AG04450 (cell line): ENCODE measurements at places on chromosomes 2 and 18. TPM values are rescaled to one million over a fixed set of nuclear protein-coding genes. Genes with fewer than 3 reads are reported as not detected.

The METTL5 gene
- polyA plus RNA-seq, result 34.3 and 45.0 TPM in 2 replicates

The RFTN2 gene
- polyA plus RNA-seq, result 5.2 and 5.7 TPM in 2 replicates

The TYMS gene
- 43.0 and 46.6 TPM in 2 replicates for polyA plus RNA-seq

The ELOA2 gene
- polyA plus RNA-seq, result not detected in 2 replicates

The MROH2A gene
- polyA plus RNA-seq, result not detected in 2 replicates

The FBXO15 gene
- 0.91 and 1.4 TPM in 2 replicates for polyA plus RNA-seq

The COL4A3 gene
- polyA plus RNA-seq, result 0.07 TPM in 1 of 2 replicates, not detected in the other

The DLX2 gene
- polyA plus RNA-seq, result 0.10 and 0.24 TPM in 2 replicates

The DNAH7 gene
- polyA plus RNA-seq, result 0.74 and 1.2 TPM in 2 replicates

The TNS1 gene
- polyA plus RNA-seq, result 19.7 and 27.9 TPM in 2 replicates

The STON1 gene
- 13.5 and 17.8 TPM in 2 replicates for polyA plus RNA-seq

The SCYGR4 gene
- polyA plus RNA-seq, result not detected in 2 replicates

The LYG2 gene
- polyA plus RNA-seq, result not detected in 2 replicates

The TUBB8B gene
- polyA plus RNA-seq, result 0.12 TPM in 1 of 2 replicates, not detected in the other

The C18orf63 gene
- polyA plus RNA-seq, result not detected in 2 replicates

The PTPRN gene
- polyA plus RNA-seq, result 11.7 and 15.1 TPM in 2 replicates

The IHH gene
- polyA plus RNA-seq, result 0.04 TPM in 1 of 2 replicates, not detected in the other

The ACP1 gene
- polyA plus RNA-seq, result 108 and 126 TPM in 2 replicates

The IL1RL1 gene
- 0.30 and 0.31 TPM in 2 replicates for polyA plus RNA-seq

The TSPYL6 gene
- polyA plus RNA-seq, result not detected in 2 replicates

The ZNF521 gene
- 25.9 and 27.4 TPM in 2 replicates for polyA plus RNA-seq

The COPS7B gene
- polyA plus RNA-seq, result 47.2 and 49.2 TPM in 2 replicates

The ARHGAP15 gene
- not detected in 2 replicates for polyA plus RNA-seq

The ZNG1B gene
- 18.8 and 29.1 TPM in 2 replicates for polyA plus RNA-seq

The TRAPPC8 gene
- 52.3 and 57.6 TPM in 2 replicates for polyA plus RNA-seq

The ZSWIM2 gene
- 0.10 TPM in 1 of 2 replicates, not detected in the other for polyA plus RNA-seq

The RAX gene
- polyA plus RNA-seq, result not detected in 2 replicates

The GLB1L gene
- polyA plus RNA-seq, result 8.8 and 9.6 TPM in 2 replicates

The IL1R2 gene
- polyA plus RNA-seq, result 0.35 and 0.41 TPM in 2 replicates

The NEDD4L gene
- polyA plus RNA-seq, result 13.5 and 15.0 TPM in 2 replicates

The WDR35 gene
- polyA plus RNA-seq, result 6.7 and 9.1 TPM in 2 replicates

The CD28 gene
- polyA plus RNA-seq, result not detected in 2 replicates

The GULP1 gene
- 32.7 and 44.7 TPM in 2 replicates for polyA plus RNA-seq

The FECH gene
- 65.3 and 71.7 TPM in 2 replicates for polyA plus RNA-seq

The MYOM1 gene
- polyA plus RNA-seq, result 0.02 and 0.04 TPM in 2 replicates

The HOXD10 gene
- not detected in 2 replicates for polyA plus RNA-seq

The CYS1 gene
- 0.12 and 0.24 TPM in 2 replicates for polyA plus RNA-seq

The DCC gene
- polyA plus RNA-seq, result 0.46 and 0.67 TPM in 2 replicates

The CHN1 gene
- polyA plus RNA-seq, result 207 and 258 TPM in 2 replicates

The VWA3B gene
- not detected in 2 replicates for polyA plus RNA-seq

The TOGARAM2 gene
- polyA plus RNA-seq, result 0.30 and 0.42 TPM in 2 replicates

The PARD6G gene
- 9.6 and 11.2 TPM in 2 replicates for polyA plus RNA-seq

The KATNAL2 gene
- polyA plus RNA-seq, result 1.9 and 2.9 TPM in 2 replicates

The CDH2 gene
- 42.6 and 45.9 TPM in 2 replicates for polyA plus RNA-seq

The FOXI3 gene
- polyA plus RNA-seq, result not detected in 2 replicates

The RFX8 gene
- 1.8 and 2.3 TPM in 2 replicates for polyA plus RNA-seq

The CRYBA2 gene
- polyA plus RNA-seq, result 0.19 TPM in 1 of 2 replicates, not detected in the other

The LDLRAD4 gene
- not detected in 2 replicates for polyA plus RNA-seq

The TRIB2 gene
- 12.2 and 13.0 TPM in 2 replicates for polyA plus RNA-seq

The RGPD4 gene
- not detected in 2 replicates for polyA plus RNA-seq

The PMAIP1 gene
- polyA plus RNA-seq, result 38.8 and 57.1 TPM in 2 replicates

The TAF4B gene
- polyA plus RNA-seq, result 0.32 and 0.40 TPM in 2 replicates

The CXCR4 gene
- polyA plus RNA-seq, result not detected in 2 replicates
